ENCODE measurements at places on chromosomes 12 and 14.

- DNase-seq = no peak
Observed at GRCh38 chr12:27575762-27576118, 51.7 kb downstream of the PPFIBP1 start.

GRCh38 chr14:99177886-99178835, 93.8 kb downstream of the BCL11B start:
- no peak for DNase-seq

DNA sequence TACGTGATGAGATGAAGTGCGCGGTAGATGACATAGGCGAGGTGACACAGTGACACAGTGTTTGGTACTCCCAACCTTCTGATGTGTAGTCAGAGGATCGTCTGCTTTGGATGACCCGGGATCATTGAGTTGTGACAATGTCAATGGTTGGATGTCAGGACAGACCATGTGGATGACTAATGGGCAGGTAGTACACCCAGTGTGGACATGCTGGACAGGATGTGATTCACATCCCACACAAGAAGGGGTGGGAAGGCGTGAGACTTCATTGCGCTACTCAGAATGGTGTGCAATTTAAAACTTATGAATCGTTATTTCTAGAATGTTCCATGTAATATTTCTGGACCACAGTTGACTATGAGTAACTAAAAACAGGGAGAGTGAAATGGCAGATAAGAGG, 23.8 kb downstream of the MAP3K9 start:
- DNase-seq = no peak

DNA sequence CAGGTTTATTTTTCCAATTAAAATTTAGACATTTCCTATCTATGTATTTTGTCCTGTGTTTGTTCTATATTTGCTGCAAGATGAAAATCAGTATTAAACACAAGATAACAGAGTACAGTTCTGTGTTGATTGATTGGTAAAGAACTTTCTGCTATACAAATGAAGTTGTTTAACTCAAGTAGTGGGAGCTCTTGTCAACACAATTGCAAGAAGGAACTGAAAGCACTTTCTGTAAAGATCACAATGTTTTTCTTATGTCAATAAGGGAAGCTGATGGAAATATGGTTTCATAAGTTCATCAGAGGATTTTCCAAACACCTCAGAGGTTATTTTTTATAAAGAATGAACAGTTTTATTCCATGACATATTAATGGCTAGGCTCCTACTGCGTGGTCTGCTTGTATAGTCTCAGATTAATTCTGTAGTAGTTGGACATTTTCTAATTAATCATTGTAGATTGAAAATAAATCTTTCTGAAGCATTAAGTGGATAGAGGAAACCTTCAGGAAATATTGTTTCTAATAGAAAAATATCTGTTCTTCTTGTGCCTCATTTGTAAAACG, 379.5 kb downstream of the LRFN5 start:
- DNase-seq = no peak

GRCh38 chr12:43636725-43637463, 84.9 kb upstream of the ADAMTS20 start:
- no peak for DNase-seq

GRCh38 chr14:81805785-81806184, 272.1 kb upstream of the SEL1L start:
- DNase-seq = no peak

All from activated CD4-positive, CD25-positive, alpha-beta regulatory T cell (primary cell).